ENCODE measurements at places on chromosomes 11 and 22. TPM values are rescaled to one million over a fixed set of nuclear protein-coding genes. Genes with fewer than 3 reads are reported as not detected.

PLAAT2 gene
- total RNA-seq: 3.8 TPM

INSC gene
- 2.6 TPM for total RNA-seq

STIP1 gene
- total RNA-seq: 61.2 TPM

GAB4 gene
- total RNA-seq: not detected

DNA sequence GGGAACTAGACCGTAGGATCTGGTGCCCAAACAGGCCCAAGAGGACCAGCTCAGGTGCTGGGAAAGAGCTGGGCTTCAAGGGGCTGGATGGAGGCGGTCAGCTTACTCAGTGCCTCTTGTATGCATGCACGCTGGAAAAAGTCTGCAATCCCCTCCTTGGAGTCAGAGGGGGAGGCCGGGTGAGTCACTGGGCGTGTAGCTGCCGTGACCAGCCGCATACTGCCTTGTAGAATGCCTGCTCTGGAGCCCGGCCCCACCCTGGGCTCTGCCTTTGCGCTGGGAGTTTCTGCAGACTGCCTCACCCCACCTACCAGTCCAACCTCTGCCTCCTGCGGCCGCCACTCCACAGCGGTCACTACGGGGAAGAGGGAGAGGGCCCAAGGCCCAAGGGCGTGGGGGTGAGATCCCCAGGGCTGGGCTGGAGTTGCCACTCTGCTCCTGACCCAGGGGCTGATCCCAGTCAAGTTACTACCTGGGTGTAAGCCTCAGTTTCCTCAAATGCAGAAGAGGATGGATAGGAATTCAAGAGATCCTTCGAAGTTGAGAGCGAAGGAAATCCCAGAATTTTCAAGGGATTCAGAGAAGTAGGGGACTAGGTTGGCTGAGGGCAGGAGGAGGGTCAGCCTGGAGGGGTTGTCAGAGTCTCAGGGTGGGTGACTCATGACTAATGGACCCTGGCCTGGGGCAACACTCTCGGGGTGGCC lies 4.2 kb downstream of the MRGPRF start:
- peak; percentile 78 for DNase-seq

DNA sequence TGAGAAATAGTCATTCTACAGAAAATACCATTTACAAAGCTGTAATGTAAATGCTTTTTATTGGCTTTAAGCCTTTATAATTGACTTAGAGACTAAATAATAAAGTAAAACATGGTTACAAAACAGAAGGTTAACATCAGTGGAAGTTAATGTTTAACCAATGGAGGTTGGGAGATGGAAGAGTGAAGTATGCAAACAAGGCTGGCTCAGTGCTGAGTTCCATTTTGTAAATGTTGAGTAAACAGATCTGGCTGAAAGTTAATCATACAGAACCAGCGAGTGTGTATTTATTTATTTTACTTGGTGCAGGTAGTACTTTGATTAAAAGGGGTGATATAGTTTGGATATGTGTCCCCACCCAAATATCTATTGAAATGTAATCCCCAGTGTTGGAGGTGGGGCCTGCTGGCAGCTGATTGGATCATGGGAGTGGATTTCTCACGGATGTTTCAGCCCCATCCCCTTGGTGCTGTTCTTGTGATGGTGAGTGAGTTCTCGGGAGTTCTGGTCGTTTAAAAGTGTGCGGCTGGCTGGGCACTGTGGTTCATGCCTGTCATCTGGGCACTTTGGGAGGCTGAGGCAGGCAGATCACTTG lies 827.4 kb downstream of the OPCML start:
- DNase-seq: no peak

GRCh38 chr11:65817835-65818680 lies 15.7 kb upstream of the SNX32 start:
- DNase-seq: peak; percentile 90

GRCh38 chr11:297051-297585 lies 2.2 kb downstream of the IFITM5 start:
- DNase-seq: peak; percentile 6

DNA sequence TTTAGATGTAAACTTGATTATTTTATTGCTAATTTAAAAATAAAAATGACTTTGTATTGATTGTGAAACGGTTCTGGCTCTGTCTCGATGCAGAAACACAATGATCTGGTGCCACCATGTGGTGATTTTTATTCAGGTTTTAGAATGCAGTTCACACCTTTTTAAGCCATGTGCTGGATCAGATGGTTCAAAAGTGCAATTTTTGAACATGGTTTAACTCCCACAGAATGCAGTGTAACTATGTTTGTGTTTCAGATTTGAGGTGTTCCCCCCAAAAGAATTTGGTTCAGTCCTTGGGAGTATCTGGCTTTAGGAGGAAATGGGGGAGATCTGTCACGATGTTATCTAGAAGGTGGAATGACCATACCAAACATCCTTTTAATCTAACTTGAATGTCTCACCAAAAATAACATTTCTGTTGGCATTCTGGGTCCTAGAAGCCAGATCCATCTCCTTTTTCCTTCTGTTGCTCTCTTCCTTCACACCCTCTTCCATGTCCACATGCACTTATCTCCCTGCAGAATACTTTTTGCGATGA lies 7.9 kb downstream of the MRPL16 start:
- no peak for DNase-seq

- peak; percentile 30 for DNase-seq
Measured at GRCh38 chr11:18012122-18012905, 533 bp downstream of the SERGEF start.

DNA sequence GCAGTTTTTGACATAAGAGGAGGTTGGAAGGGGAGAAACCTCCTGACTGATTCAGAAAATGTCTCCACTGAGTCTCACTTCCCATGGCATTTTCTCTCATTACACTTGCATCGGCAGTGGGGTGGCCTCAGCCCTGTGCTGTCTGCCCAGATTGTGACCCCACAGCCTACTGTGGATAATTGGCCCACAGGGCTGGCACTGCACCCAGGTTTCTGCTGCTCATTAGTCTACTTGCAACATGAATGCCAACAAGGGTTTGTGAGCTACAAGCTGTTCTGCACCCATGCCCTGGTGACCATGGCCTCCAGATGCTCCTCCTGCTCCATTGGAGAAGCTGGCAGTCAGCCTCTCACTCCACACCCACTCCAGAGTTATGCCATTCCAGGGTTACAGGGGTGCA lies 296.0 kb downstream of the CTTN start:
- no peak for DNase-seq

- no peak for DNase-seq
Measured at GRCh38 chr22:24859587-24859986, 53.6 kb downstream of the SGSM1 start.

GRCh38 chr22:42905702-42906183 lies 48.7 kb upstream of the ARFGAP3 start:
- peak; percentile 66 for DNase-seq

DNA sequence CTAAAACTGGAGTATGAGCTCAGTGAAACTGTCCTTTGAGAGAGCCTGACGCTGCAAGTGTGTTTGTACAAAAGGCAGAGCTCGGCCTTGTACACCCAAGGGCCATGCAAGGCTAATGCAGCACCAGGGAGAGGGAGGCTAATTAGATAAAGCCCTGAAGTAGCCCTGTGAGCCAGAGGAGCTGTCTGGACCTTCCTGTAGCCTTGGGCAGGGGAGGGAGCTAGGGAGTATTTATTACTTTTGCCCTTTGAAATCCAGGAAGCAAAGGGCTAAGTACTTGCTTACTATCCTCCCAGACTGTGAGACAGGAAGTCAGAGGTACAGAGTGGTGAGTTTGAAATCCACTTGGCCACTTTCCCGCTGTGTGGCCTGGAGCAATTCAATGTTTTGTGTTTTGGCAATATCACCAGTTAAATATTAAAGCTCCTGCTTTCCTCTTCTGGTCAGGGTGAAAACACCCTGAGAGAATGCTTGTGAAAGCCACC lies 10.2 kb upstream of the LDHA start:
- peak; percentile 83 for DNase-seq

Data from left colon (tissue), 2 donors.